Forelimb muscle (tissue), 1 donor: ENCODE measurements at places on chromosomes 5 and 9. TPM values are rescaled to one million over a fixed set of nuclear protein-coding genes. Genes with fewer than 3 reads are reported as not detected.

VCAN gene
- polyA plus RNA-seq, result 201 TPM

GLRA1 gene
- not detected for polyA plus RNA-seq

CEL gene
- 1.8 TPM for polyA plus RNA-seq

ZCCHC10 gene
- polyA plus RNA-seq, result 22.9 TPM

GRM6 gene
- polyA plus RNA-seq, result 0.81 TPM
